ENCODE measurements at places on chromosomes 7 and 10.

DNA sequence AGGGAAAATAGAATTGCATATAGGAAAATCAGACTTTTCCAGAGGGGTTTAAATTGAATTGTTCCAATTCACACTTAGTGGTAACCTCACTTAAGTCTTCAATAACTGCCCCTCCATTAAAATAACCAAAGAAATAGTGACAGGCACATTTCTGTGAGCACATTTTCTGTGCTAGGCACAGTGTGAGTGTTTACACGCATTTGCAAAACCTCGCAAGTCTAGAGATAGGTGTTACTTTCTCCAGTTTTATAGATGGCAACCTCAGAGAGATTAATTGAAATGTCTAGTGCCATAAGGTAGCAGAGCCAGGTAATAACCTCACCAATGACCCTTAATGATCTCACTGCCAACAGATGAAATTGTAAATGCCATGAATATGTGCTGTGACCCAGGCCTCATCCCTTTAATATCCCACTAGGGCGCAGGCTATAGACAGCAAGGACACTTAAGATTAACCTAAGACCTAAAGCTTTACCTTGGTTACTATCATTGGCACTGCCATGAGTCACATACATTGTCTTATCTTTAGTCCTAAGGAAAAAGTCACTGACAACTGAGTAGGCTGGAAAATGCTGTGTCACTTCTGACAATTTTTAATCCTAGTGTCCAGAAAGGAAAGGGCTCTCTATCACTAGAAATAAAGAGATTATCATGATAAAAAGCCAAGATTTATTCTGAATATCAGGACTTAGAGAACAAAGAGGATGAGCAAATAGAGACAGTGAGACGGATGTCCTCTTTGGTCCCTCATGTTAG, 187.8 kb downstream of the PPP1R17 start:
- no peak for DNase-seq

GRCh38 chr7:49523870-49524269, 249.6 kb upstream of the VWC2 start:
- DNase-seq = no peak

DNA sequence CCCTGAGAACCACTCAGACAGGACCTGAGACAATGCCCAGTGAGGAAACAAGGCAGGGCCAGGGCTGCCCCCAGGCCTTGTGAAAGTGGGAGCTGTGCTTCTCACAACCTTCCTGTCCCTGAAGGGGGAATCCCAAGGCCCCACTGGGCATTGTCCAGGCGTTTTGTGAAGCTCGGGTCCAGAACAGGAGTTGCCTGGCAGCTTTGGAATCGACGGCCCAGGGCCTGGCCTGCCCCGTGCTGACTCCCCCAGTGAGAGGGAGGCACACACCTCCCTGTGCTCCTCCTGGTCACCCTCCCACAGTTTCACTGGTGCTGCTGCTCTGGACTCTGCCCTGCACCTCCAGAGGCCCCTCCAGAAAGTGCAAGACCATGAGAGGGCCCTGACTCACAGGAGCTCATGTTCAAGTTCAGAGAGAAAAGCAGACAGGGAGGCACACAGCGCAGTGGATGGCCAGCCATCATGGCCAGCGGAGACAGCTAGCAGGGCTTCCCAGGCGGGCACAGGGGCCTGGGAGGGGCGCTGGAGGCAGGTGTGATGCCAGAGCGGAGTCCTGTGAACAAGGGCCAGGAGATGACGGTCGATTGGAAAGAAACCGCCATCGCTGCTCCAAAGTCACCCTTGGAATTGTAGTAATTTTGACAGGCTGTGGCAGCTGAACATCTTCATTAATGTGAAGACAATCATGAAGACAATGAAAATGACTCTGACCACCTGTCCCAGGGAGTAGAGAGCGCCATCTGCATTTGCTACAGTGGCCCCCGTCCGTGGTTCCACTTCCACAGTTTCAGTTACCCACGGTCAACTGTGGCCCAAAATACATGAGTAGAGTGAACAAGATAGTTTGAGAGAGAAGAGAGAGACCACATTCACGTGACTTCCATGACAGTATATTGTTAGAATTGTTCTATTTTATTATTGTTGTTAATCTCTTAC, 103.7 kb downstream of the MKI67 start:
- no peak for DNase-seq

GRCh38 chr7:7489546-7489945, 46.1 kb downstream of the COL28A1 start:
- no peak for DNase-seq

- peak; percentile 80 for DNase-seq
Observed at GRCh38 chr10:74008212-74008731, 10.4 kb downstream of the VCL start.

DNA sequence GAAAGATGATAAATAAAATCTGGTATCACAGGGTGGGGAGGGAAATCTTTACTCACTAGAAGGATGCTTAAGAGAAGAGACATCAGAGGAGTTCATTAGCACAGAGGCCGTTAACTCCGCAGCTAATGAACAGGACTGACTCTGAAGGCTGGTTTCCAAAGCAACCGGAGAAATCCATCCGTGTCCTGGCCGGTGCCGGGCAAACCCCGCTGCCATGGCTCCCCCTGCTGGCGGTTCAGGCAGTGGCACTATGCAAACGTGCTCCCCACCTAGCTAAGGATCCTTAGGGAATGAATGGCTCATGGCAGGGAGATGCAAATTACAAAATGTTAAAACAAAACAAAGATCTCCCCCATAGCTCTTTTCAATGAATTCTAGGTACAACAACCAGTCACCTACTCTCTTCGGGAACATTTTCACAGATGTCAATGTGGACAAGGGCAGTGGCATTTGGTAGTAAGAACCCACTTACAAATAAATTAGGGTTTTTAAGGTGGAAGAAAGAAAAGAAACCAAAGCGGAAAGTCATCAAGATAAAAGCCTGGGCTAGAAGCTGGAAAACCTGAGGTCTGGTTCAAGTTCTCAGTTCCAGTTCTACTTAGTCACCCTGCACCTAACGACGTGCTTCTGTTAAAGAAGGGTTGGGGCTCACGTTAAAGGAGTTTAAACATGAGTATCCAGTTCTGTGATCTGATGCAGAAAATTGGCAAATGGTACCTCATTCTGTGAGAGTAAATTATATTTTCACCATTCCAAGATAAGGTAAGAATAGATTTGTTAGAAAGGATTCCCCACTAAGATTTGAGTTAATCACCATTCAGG, 138.2 kb downstream of the SVIL start:
- DNase-seq = no peak

DNA sequence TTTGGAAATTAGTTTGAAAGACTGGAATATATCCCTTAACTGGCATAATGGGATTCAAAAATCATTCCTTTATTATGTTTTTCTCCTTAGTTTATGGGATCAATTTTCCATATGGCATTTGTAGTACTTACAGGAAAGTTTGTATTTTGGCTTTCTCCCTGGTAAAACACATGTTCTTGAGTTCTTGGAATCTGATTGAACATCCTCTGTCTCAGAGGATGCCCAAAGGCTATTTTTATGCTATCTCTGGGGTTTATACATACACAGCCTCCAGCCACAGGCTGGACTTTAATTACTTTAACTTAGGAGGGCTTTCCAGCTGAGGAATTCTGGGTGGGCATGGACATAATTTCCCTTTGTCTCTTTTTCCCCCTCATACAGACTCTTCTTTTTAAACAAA, 236.4 kb downstream of the HGF start:
- no peak for DNase-seq

GRCh38 chr10:58734664-58735063, 222.0 kb downstream of the BICC1 start:
- no peak for DNase-seq

DNA sequence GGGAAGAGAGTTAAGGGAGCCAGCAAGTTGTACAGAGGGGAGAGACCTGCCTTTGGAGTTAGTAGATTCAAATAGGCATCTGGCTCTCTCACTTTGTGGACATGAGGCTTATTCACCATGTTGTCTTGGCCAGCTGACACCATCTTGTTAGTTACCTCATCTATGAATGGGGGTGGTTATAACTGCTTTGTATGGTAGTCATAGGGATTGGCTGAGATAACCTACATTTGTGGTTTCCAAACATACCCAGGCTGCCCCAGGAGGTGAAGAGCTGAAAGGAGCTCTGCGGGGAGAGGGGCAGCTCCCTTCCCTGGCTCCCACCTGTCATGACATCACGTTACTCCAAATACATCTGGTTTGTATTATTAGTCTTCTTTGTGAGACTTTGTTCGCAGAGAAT, 393.3 kb upstream of the AUTS2 start:
- no peak for DNase-seq

- no peak for DNase-seq
Observed at GRCh38 chr7:67056683-67057082, 60.0 kb downstream of the TYW1 start.

- no peak for DNase-seq
Observed at GRCh38 chr7:69411466-69411865, 186.8 kb upstream of the AUTS2 start.

GRCh38 chr7:77528368-77528767, 8.7 kb upstream of the PTPN12 start:
- no peak for DNase-seq

DNA sequence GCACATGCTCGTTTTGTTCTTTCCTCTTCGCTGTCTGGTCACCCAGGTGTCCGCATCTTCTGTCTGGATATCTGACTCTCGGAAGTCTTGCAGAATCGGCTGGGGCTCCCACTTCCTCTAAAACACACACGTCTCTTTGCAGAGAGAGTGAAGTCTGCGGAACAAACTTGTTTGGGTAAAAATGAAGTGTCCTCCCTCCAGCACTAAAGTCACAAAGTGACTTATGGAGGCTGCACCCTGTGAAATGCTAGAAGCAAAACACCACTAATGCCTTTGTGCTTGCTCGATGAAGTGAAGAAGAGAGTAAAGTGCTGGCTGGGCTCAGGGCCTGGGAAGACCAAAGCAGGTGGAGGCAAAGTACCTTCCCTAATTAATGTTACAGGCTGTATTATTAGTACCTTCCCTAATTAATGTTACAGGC, 71.4 kb downstream of the FGFR2 start:
- DNase-seq = no peak

DNA sequence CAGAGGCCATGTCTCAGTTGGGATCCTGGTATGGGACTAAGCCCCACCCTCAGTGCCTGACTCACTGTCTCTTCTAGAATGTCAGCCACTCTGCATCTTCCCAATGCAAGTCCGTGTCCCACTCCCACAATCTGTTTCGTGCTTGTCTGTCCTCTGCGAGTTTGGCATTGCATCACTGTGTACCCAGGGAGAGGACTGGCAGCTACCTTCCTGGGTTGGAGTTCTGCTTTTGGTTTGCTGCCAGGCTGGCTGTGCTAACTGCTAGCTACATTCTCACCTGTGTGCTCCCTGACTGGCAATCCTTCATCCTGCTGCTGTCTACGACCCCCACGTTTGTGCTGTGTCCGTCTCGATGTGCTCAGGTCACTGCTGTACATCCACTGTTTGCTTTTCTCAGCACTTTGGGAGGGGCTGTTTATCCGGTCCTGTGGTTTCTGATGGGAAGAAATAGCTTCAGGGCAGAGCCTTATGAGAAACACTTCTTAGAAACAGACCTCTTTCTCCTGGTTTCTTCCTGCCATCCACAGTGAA, 56.0 kb upstream of the GLI3 start:
- DNase-seq = no peak

- no peak for DNase-seq
Observed at GRCh38 chr7:30941582-30942323, 22.0 kb upstream of the GHRHR start.

- no peak for DNase-seq
Observed at GRCh38 chr7:1727812-1728570, 57.9 kb downstream of the ELFN1 start.

- no peak for DNase-seq
Observed at GRCh38 chr7:44750424-44750823, 1.8 kb downstream of the ZMIZ2 start.

GRCh38 chr7:36127075-36127740, 25.8 kb upstream of the EEPD1 start:
- DNase-seq = no peak

DNA sequence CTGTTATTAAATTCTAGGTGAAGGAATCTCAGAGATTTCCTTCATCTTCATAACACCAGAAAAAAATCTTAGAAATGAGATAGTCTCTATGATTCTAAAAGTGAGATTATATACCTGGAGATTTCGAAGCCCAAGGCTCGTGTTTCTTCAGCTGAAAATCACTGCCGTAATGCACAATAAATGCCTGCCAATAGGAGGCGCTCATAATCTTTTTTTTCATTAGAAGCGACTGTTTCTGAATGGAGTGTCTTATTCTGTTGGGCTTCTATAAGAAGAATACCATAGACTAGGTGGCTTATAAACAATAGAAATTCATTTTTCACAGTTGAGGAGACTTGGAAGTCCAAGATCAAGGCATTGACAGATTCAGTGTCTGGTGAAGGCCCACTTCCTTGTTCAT, 294.7 kb downstream of the PRKG1 start:
- DNase-seq = no peak

DNA sequence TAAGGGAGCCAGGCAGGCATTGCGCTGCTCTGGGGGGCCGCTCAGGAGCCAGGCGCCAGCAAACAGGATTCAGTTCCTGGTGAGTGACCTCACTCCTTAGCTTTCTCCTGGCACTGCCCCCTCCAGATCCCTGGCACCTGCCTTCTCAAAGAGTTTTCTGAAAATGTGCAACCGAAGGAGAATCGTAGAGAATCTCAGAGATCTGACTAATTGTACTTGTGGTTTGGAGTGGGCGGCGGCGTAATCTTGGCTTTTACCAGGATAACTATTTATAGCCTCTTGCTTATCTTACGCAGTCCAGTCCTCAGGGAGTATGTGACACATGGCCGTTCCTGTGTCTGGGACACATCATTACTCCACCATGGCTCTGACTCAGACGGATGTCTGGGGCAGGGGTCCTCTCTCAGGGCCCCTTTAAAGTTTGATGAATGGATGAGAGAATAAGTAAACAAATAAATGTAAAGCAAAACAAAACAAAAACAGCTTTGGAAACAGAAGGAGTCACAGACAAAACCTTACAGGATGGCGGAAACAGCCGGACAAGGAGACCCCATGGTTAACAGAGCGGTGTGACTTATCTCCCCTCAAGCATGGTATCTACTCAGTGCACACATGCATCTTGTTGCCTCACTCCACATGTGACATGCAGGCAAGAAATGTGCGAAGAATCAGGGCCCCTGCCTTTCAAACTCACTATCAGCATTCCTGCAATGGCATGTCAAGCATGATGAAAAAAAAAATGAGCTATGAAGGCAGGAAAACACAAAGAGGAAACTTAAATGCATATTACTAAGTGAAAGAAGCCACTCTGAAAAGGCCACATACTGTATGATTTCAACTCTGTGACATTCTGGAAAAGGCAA, 99.7 kb downstream of the TNS3 start:
- no peak for DNase-seq

All from DMS 273 treated with DMSO at 0.1 percent for 48 hours (cell line).